ENCODE measurements at places on chromosomes 7 and 10.

DNA sequence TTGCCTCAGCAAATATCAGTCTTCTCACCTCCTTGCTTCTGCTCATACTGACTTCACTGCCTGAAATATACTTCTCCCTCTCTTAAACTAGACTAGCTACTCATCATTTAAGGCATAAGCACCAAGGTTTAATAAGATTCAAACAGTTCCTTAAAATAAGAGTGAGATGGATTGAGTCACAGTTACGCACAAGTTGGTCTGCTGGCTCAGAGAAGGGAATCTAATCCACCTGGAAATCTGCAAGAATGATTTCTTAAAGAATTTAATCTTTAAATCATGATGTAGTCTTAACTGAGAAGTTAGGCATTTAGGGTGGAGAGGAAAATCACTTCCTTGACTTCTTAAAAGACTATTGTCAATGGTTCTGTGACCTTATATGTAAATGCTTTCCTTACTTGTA lies 56.2 kb upstream of the TMEM140 start:
- no peak for DNase-seq

DNA sequence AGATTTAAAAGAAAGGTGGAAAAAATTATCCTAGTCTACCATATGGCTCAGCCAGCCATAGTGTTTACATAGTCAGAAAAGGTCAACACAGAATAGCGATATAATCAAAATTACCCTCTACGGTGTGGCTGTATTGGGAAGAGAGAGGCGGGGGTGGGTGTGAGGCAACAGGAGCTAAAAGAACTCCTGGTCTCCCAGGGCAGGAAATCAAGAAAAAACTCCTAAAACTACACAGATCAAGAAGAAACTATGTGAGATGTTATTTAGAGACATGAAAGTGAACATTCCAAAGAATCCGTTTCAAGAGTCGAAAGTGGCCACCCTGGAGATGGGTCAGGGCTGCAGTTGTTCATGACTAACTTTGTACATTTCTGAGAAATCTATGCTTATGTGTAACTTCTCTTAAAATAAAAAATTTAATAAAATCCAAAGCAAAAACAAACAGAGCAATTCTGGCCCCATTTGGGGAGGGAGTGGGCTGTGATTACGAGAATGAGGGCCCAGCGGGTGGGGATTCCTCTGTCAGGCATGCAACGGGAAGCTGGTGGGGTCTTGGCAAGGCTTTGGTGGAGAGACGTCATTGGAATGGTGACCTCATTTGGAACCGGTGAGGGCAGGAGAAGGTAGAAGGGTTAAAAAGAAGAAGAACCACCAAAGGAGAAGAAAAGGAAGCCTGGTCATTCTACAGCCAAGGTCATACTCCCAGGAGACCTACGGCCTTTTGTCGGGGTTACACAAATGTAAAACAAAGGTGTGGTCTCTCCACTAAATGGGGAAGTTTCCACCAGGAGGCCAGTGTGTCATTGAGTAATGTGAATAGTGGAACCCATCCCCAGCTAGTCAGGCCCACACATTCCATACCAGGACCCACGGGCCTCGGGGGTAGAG lies 71.2 kb upstream of the DUSP5 start:
- no peak for DNase-seq

- DNase-seq = no peak
These were observed 6.2 kb upstream of the PSTK start for GRCh38 chr10:122974023-122974422.

DNA sequence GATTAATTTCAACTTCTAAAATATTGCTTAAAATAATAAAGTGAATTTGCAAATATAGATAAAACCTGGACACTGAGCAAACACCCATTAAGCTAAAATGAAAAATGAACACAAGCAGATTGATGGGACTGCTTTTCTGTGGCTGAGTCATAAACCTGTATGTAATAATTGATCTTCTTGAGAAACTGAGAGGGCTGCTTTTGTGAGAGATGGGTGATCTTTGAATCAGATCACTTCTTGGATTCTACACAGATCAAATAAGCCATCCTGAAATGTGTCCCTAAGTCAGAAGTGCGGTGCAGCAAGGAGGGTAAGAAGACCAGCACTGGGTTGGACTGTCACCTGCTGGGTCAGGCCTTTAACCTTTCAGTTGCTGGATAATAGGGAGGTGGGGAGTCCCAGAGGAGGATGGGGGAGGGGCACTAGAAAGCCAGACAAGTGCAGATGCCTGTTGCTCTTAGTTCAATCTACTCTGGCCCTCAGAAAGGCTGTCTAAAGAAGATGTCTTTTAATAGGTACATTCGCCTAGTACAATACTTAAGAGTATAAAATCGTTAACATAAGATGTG lies 178.2 kb upstream of the NAMPT start:
- DNase-seq = no peak

DNA sequence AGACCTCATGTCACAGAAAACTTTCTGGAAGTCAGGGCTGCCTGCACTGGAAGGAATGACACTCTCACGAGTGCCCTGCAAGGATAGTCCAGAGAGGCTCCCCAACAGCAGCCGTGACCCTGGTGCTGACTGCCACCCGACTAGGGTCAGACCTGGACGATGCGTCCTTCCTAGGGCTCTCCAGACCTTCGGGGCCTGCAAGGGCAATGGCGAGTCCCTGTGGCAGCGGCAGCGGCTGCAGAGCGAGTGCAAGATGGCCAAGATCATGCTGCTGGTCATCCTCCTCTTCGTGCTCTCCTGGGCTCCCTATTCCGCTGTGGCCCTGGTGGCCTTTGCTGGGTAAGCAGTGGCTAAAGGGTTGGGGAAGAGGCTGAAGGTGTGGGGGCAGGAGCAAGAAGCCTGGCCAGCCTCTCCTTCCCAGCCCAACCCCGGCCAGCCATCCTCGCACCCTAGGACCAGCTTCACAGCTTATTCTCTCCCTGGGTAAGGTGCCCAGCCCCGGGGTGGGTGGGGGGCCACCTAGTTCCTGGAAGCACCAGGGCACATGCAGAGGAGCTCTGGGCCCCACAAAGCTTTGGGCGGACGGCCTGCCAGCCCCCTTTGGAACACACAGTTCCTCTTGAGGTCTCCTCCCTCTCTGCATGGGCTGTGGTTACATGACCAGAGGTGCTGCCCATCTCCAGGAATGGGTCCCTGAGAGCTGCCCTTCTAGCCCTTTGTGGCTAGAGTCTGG lies 5.5 kb downstream of the OPN4 start:
- DNase-seq = no peak

DNA sequence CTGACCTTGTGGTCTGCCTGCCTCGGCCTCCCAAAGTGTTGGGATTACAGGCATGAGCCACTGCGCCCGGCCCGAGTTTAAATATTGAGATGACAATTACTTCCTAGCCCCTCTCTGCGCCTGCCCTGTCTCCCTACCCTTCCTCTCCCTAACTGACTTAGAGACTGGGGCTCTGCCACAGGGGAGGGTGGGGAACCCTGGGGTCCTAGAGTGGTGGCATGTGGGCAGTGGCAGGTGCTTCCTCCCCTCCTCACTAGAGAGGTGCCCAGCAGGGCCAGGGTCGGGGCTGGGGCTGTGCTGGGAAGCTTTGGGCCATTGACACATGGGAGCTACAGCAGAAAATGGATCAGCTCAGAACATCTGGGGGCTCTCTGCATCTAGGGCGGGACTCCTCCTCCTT lies 7.0 kb upstream of the ACHE start:
- DNase-seq = no peak

GRCh38 chr7:5291301-5291700 lies 8.6 kb downstream of the SLC29A4 start:
- DNase-seq = no peak

DNA sequence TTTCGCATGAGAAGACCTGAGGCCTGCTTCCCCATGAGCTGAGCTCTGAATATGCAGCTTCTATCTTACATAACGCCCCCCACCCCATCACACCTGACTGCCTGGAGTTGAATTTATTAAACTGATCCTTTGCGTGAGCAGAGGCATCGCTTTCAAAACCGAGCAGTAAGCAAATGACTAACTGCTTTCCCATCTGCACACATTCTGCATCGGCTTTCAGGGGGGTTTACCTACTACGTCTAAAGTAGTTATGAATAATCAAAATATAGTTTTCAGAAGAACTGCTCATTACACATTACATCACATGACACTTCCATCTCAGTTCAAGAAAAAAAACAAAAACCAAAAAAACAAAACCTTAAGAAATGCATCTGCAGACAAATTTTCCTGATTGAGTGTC lies 54.7 kb upstream of the EGR2 start:
- DNase-seq = no peak

- DNase-seq = no peak
These were observed 62.0 kb downstream of the PARP12 start for GRCh38 chr7:140000666-140001268.

GRCh38 chr10:19713159-19713558 lies 103.1 kb upstream of the PLXDC2 start:
- no peak for DNase-seq

DNA sequence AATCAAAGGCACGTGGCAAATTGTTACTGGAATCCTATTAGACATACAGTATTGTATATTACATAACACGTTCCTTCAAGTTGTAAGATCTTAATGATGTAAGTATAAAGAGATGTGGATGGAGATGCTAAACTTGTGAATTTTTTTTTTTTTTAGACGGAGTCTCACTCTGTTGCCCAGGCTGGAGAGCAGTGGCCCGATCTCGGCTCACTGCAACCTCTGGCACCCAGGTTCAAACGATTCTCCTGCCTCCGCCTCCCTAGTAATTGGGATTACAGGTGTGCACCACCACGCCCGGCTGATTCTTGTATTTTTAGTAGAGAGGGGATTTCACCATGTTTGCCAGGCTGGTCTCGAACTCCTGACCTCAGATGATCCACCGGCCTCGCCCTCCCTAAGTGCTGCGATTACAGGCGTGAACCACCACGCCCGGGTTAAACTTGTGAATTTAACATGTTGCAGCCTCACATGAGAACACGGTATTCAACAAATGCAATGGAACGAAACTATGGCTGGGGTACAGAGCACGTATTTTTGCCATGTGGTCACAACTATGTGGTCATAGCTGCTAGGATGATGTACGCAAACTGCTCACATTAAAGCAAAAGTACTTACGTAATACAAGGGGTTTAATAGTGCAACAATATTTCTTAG lies 818 bp upstream of the SUPV3L1 start:
- DNase-seq = peak; percentile 19

DNA sequence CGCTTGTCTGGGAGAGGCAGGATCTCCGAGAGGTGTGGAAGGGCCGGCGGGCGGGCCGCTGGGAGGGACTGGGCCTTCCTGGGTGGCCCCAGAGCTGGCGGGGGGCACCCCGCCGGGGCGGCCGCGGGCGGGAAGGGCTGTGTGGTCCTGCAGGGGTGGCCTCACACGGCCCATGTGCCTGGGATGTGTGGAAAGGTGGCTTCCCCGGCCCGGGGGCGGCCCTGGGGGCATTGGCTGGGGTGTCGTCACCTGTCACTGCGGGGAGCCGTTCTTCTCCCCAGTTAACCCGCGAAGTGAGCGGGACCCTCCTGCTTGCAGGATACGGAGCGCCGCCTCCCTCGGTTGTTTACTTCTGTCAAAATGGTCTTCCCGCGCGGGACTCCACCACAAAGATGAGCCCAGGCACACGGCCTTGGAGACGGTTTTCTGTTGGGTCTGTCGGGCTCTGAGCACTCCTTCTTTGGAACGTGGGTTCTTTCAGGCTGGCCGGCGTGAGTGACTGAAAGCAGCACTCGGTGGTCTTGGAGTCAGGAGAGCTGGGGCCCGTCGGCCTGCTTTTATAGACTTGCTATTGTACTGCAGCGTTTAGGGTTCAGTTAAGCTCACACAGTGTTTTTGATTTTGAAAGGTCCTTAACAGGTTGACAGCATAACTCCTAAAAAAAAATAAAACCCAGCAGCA lies 700 bp downstream of the SMC3 start:
- peak; percentile 27 for DNase-seq

- DNase-seq = no peak
These were observed 67.6 kb downstream of the FAM53B start for GRCh38 chr10:124676416-124677062.

- no peak for DNase-seq
These were observed 43.0 kb downstream of the DNAJC12 start for GRCh38 chr10:67794909-67795460.

- no peak for DNase-seq
These were observed 154.8 kb downstream of the DGKB start for GRCh38 chr7:14747701-14748100.

- DNase-seq = no peak
These were observed 38.3 kb upstream of the PPP2R2D start for GRCh38 chr10:131862548-131862947.

- no peak for DNase-seq
These were observed 239.9 kb downstream of the CELF2 start for GRCh38 chr10:11257440-11258090.

- no peak for DNase-seq
These were observed 4.0 kb upstream of the ADIRF start for GRCh38 chr10:86964061-86964846.
